ENCODE measurements at places on chromosomes 1 and 21.

GRCh38 chr1:52592637-52593323, 9.4 kb upstream of the GPX7 start:
- DNase-seq: no peak

- DNase-seq: no peak
These were observed 3.6 kb upstream of the CALML6 start for GRCh38 chr1:1911350-1912041.

DNA sequence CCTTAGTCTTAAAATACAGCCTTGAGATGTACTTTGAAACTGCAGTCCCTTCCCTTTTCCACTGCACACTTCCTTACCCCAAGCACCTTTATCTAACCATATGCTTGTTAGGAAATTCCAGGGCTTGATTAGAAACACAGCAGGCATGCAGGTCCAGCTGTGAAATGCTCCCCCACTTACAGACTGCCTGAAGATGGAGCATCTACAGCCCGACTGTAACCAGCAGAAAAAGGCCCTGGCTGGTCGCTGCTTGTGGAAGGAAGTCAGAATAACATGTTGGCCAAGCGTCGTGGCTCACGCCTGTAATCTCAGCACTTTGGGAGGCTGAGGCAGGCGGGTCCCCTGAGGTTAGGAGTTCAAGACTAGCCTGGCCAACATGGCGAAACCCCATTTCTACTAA, 37.2 kb downstream of the VN1R5 start:
- DNase-seq: no peak

- DNase-seq: no peak
These were observed 8.7 kb downstream of the SH3BP5L start for GRCh38 chr1:248817065-248817464.

DNA sequence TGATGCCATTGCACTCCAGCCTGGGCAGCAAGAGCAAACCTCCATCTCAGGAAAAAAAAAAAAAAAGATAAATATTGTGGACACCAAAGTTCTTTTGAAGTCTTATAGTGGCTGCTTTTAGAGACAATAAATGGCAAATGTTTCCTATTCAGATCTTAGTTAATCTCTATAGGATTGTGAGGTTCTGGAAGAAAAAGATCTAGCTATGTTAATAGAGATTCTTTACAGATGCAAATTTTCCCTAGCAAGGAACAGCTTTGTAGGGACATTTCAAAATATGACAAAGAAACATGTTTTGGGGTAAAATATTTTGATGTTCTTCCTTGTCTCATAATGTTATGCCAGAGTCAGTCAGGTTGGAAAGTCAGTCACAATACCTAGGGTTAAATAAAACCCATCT, 24.5 kb upstream of the RCC2 start:
- DNase-seq: no peak

GRCh38 chr1:154696456-154696855, 88.5 kb upstream of the ADAR start:
- DNase-seq: no peak

GRCh38 chr1:42379794-42380585, 602 bp upstream of the RIMKLA start:
- DNase-seq: no peak

DNA sequence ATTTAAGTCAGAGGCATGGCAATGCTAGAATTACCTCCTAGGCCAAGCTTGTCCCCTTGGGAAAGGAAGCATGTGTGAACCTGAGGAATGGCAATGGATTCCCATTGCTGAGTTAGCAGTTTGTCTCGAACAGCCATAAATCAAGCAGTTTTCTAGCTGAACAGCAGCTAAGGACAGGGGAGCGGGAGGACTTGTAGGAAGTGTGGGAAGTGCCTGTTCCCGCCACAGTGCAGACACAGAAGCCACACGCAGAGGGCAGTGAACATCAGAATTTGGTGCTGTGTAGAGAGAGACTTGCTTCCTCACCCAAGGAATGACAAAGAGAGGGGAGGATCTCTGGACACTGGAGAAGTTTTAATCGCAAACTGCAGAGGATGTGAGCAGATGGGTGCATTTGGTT, 3.8 kb downstream of the PHGDH start:
- DNase-seq: no peak

GRCh38 chr1:15222653-15223303, 24.2 kb upstream of the FHAD1 start:
- DNase-seq: no peak

DNA sequence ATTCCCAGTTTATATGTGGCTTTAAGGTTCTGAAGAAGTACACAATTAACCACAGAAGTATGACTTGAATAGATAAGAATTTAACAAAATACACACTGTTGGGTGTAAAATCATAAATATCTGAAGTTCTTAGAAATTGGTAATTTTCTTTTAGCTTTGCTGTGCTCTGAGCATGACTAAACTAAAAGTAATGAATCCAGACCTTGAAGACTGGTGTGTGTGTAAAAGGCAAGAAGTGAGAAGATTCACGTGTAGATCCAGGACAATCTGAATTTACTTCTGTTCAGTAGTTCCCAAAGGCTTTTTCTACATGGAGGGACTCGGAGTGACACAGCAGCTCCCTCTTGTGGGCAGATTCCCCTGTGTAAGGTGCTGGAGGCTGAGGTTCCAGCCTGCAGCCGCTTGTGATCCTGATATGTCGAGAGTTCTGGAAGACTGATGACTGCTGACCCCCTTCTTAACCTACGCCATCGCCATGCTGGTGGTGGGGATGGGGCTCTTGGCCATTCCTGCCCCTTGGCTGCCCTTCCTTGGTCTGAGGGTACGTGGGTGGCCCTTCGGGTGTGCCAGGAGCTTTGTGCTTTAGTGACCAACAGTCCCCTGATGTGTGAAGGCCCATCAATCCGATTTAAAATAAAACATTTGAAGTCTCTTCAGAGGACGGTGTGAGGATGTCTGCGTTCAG, 62.7 kb downstream of the ADARB1 start:
- DNase-seq: peak; percentile 39

DNA sequence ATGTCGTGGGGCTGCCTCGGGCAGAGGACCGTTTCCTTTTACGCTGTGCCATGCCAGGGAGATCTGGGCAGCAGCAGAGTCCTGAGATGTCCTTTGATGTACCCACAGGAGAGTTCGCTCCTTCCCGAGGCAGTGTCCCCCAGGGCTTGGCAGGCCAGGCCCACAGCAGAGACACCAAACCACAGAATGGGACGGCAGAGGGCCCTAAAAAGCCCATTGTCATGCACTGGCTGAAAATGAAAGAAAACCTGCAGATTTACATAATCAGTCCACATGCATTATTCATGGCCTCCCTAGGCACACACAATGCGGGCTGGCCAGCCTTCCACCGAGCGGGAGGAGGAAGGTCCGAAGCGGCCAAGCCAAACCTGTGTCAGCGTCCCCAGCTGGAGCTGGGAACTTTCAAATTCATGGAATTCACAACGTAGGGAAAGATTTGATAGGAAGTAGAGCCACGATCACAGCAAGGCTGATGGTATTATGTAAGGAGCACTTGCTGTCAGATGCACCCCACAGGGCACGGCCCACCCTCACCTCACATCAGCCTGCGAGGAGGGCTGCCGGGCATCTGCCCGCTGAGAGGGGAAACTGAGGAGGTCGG, 25.3 kb upstream of the EFHD2 start:
- DNase-seq: no peak

- DNase-seq: no peak
These were observed 73.1 kb upstream of the SCCPDH start for GRCh38 chr1:246651012-246651695.

All from T-helper 2 cell treated with Interferon-gamma antibody and Interleukin-4, amounts not matched to agents 5 μg/mL and 100 μg/mL, for 36 hours (primary cell).